Liver (tissue), 10 donors: ENCODE measurements at places on chromosomes 7 and 10.

DNA sequence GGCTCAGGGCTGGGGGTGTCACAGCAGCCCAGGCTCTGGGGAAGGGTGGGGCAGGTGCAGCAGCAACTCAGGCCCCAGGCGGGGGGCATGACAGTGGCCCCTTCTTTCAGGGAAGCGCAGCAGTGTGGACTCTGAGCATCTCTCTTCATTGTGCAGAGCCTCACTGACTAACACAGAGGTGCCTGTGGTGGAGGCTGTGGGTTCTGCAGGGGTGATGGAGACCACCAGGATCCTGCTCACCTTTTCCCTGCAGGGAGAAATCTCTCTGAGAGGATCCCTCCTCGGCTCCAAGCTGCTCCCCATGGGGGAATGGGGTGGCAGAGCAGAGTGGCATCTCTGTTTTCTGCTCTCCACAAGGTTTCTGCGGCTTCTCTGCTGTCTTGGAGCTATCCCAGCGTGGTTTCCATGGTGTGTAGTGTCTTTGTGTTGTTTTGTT lies 37.8 kb upstream of the SHH start:
- H3K4me3 ChIP-seq = no peak overlapping the region
- H3K27ac ChIP-seq = no peak overlapping the region
- DNase-seq = no peak
- H3K4me1 ChIP-seq = no peaks in the 10 kb centered on the region
- H3K36me3 ChIP-seq = no peaks in the 10 kb centered on the region

DNA sequence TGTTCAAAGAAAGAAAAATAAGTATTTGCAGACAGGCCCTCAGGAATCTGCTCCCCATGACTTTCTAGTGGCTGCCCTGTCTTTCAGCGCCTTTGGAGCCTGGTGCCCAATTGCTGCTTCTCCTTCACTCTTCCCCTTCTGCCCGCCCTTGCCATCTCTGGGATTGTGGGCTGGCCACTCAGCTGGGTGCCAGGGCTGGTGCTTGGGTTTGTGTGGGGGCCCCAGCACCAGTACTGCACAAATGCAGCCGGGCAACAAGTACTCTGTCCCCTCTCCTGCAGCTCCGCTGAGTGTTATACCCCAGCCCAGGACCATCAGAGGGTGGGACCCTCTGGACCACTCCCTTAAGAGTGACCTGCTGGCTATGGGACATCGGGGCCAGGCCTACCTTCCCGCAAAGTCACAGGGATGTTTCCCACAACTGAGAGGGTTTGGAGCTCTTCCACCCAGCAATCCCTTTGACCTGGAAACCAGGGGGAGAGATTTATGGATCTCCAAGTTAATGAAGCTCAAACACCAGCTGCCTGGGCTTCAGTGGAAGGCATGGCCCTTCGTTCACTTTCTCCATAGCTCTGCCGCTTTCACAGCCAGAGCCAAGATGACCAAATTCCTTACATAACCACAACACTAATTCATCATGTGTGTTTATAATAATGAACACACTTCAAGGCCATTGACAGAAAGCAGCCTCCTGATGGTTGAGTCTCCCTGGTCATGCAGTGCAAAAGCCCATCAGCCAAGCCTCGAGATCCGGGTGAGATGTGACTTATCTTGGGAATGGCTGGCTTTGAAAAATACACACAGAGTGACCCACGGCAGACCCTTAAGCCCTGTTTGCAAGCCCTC lies 313.9 kb upstream of the ZNF32 start:
- no peaks in the 10 kb centered on the region for H3K27me3 ChIP-seq
- DNase-seq = peak; percentile 28
- no peak overlapping the region for H3K4me3 ChIP-seq
- no peaks in the 10 kb centered on the region for H3K36me3 ChIP-seq

- H3K4me1 ChIP-seq = peaks cover 3% of the 10 kb centered on the region
- no peaks in the 10 kb centered on the region for H3K36me3 ChIP-seq
- no peaks in the 10 kb centered on the region for H3K27me3 ChIP-seq
- H3K4me3 ChIP-seq = no peak overlapping the region
- no peak overlapping the region for H3K27ac ChIP-seq
Observed at GRCh38 chr10:103765981-103766380, 89.4 kb downstream of the SH3PXD2A start.

GRCh38 chr10:22333975-22334282 lies 11.4 kb upstream of the SPAG6 start:
- no peaks in the 10 kb centered on the region for H3K27me3 ChIP-seq
- no peak overlapping the region for H3K4me3 ChIP-seq
- peaks cover 29% of the 10 kb centered on the region for H3K4me1 ChIP-seq

GRCh38 chr7:71987200-71987767 lies 424.9 kb downstream of the CALN1 start:
- no peaks in the 10 kb centered on the region for H3K4me1 ChIP-seq
- no peak for DNase-seq
- H3K27ac ChIP-seq = no peak overlapping the region
- no peak overlapping the region for H3K4me3 ChIP-seq
- no peaks in the 10 kb centered on the region for H3K36me3 ChIP-seq

DNA sequence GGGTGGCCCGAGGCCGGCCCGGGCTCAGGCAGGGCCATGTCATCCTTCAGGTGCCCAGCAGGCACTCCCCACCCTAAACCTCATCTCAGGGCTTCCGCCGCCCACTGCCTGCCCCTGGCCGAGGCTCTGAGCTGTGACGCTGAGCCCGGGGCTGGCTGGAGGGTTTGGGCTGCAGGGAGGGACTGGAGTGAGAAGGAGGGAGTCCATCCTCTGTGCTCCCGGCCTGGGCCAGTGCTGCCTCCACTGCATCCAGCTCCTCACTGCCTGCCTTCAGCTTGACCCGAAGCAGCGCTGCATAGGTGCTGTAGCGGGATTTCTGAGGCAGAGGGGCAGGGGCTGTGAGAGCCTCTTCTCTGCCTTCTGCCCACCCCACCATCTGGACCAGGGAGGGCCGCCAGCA lies 7.6 kb downstream of the NFKB2 start:
- no peak for DNase-seq
- peaks cover 20% of the 10 kb centered on the region for H3K36me3 ChIP-seq

DNA sequence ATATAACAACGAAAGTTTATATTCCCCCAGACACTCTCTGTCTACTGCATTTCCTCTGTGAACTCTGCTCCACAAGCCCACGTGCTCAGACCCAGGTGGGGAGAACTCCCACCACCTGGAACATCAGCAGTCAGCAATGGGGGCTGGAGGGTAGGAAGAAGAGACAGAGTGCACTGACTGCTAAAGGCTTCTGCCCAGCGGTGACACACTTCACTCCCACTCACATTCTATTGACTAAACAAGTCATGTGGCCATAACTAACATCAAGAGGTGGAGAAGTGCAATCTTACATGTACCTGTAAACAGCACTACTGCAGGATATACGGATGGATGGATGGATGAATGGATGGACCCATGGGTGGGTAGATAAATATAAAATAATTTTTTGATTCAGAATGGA lies 122.2 kb downstream of the MPP7 start:
- H3K27ac ChIP-seq = no peak overlapping the region
- no peak overlapping the region for H3K4me3 ChIP-seq
- no peaks in the 10 kb centered on the region for H3K36me3 ChIP-seq
- H3K27me3 ChIP-seq = no peaks in the 10 kb centered on the region

- peaks cover 3% of the 10 kb centered on the region for H3K27me3 ChIP-seq
- H3K4me1 ChIP-seq = no peaks in the 10 kb centered on the region
- no peak overlapping the region for H3K27ac ChIP-seq
- H3K36me3 ChIP-seq = no peaks in the 10 kb centered on the region
- no peak overlapping the region for H3K4me3 ChIP-seq
- DNase-seq = no peak
Observed at GRCh38 chr7:94276795-94277194, 117.9 kb upstream of the COL1A2 start.

GRCh38 chr10:93386631-93387369 lies 95.3 kb downstream of the MYOF start:
- DNase-seq = no peak
- no peaks in the 10 kb centered on the region for H3K36me3 ChIP-seq
- peaks cover 11% of the 10 kb centered on the region for H3K4me1 ChIP-seq
- H3K4me3 ChIP-seq = peak overlapping the region; percentile 19
- H3K27ac ChIP-seq = peak overlapping the region; percentile 45

GRCh38 chr10:48792121-48792520 lies 107.4 kb downstream of the WDFY4 start:
- H3K27ac ChIP-seq = no peak overlapping the region
- no peak for DNase-seq
- no peaks in the 10 kb centered on the region for H3K27me3 ChIP-seq
- H3K4me3 ChIP-seq = no peak overlapping the region
- H3K36me3 ChIP-seq = no peaks in the 10 kb centered on the region
- no peaks in the 10 kb centered on the region for H3K4me1 ChIP-seq

- H3K4me1 ChIP-seq = no peaks in the 10 kb centered on the region
- no peak overlapping the region for H3K4me3 ChIP-seq
- no peak overlapping the region for H3K27ac ChIP-seq
Observed at GRCh38 chr10:91354166-91355075, 55.7 kb upstream of the HECTD2 start.

- no peaks in the 10 kb centered on the region for H3K36me3 ChIP-seq
- DNase-seq = no peak
- no peaks in the 10 kb centered on the region for H3K27me3 ChIP-seq
- H3K4me3 ChIP-seq = no peak overlapping the region
Observed at GRCh38 chr7:139871820-139872219, 42.8 kb downstream of the TBXAS1 start.

DNA sequence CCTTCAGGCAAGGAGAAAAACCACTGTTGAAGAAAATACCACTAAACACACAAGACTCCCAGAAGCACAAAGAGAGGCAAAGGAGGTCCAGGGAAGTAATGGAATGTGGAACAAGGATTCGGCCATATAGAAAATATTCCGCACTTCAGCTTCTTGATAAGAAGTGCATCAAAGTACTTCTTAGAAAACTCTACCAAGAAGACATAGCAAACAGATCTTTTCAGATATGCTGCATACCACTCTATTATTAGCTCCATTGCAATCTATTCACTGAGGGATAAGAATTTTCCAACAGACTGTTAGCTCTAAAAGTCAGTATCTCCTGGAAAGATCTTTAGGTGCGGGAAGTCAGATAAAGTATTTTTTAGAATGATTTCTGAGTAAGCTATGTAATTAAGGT lies 231.8 kb downstream of the WDR11 start:
- no peak overlapping the region for H3K27ac ChIP-seq
- H3K36me3 ChIP-seq = no peaks in the 10 kb centered on the region
- H3K4me3 ChIP-seq = no peak overlapping the region
- H3K27me3 ChIP-seq = no peaks in the 10 kb centered on the region
- no peaks in the 10 kb centered on the region for H3K4me1 ChIP-seq

GRCh38 chr10:127527891-127528290 lies 21.2 kb upstream of the NPS start:
- H3K4me3 ChIP-seq = no peak overlapping the region
- no peaks in the 10 kb centered on the region for H3K36me3 ChIP-seq
- DNase-seq = no peak
- H3K27me3 ChIP-seq = no peaks in the 10 kb centered on the region

DNA sequence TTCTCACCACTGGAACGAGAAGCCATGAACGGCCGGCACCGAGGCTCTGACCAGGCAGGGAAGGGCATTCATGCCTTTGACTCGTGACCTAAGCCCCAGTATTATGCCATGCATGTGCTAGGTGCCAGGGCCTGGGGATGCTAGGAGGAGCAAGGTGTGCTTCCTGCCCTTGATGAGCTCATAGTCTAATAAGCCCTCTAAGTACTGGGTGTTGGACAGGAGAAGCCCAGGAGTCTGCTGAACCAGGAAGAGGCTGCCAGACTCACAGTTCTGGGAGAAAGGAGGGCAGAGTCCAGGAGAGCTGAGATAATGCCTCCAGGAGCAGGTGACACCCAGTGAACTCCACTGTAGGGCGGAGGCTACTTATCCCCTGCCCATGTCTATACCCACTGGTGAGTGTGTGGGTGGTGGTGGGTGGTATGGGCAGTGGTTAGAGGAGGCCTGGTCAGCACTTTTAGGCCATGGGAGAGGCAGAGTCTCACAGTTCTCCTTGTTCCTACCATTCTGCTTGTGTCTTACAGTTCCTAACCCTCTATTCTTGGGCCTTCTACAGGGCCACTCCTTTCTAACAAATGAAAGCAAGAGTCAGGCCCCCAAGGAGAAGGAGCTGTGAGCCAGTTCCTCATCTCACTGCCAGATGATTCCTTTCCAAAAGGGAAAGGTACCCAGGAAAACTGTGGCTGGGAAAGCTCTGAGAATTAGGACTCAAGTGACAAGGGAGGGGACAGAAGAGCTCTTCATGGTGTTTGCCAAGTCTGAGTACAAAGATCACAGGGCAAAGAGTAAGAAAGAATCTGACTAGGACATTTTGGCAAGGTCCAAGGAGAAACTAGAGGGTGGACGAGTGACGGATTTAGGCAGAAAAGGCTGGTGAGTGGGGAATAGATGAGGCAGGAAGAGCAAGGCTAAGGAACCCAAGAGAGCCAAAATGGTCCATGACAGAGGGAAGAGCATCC lies 3.6 kb upstream of the MXI1 start:
- H3K27ac ChIP-seq = no peak overlapping the region
- H3K27me3 ChIP-seq = no peaks in the 10 kb centered on the region
- peaks cover 3% of the 10 kb centered on the region for H3K4me1 ChIP-seq
- H3K36me3 ChIP-seq = no peaks in the 10 kb centered on the region
- no peak for DNase-seq

- H3K36me3 ChIP-seq = no peaks in the 10 kb centered on the region
- no peak overlapping the region for H3K4me3 ChIP-seq
- no peaks in the 10 kb centered on the region for H3K27me3 ChIP-seq
- H3K27ac ChIP-seq = no peak overlapping the region
Observed at GRCh38 chr10:106582291-106582690, 582.2 kb downstream of the SORCS1 start.

- no peak for DNase-seq
- H3K4me3 ChIP-seq = no peak overlapping the region
- H3K27ac ChIP-seq = no peak overlapping the region
- H3K27me3 ChIP-seq = no peaks in the 10 kb centered on the region
Observed at GRCh38 chr10:122617476-122618270, 57.1 kb downstream of the DMBT1 start.

- no peak for DNase-seq
- H3K27ac ChIP-seq = no peak overlapping the region
- H3K36me3 ChIP-seq = no peaks in the 10 kb centered on the region
Observed at GRCh38 chr7:70392877-70393435, 739.0 kb upstream of the GALNT17 start.

- no peak for DNase-seq
- no peak overlapping the region for H3K4me3 ChIP-seq
- no peaks in the 10 kb centered on the region for H3K27me3 ChIP-seq
Observed at GRCh38 chr10:97650726-97651125, 10.3 kb downstream of the PI4K2A start.

- no peaks in the 10 kb centered on the region for H3K27me3 ChIP-seq
- H3K4me1 ChIP-seq = peaks cover 11% of the 10 kb centered on the region
- H3K36me3 ChIP-seq = no peaks in the 10 kb centered on the region
Observed at GRCh38 chr7:47594406-47594805, 12.5 kb upstream of the TNS3 start.

DNA sequence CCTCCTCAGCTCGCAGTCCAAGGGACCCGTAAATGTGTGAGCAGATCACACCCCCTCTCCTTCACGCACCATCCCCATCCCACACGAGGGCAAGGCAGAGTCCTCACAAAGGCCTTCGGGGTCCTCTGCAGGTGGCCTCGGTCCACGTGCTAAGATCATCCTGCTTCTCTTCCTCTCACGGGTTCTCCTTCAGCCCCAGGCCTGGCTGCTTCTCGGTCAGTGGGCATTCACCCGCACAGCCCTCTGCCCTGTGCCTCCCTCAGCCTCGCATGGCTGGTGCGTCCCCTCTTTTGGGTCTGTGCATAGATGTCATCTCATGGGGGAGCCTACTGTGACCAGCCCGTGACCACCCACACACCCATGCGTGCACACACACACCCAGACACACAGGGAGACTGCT lies 17.3 kb upstream of the FOXL3 start:
- H3K4me1 ChIP-seq = no peaks in the 10 kb centered on the region
- H3K4me3 ChIP-seq = no peak overlapping the region
- no peaks in the 10 kb centered on the region for H3K27me3 ChIP-seq
- H3K27ac ChIP-seq = no peak overlapping the region
- no peaks in the 10 kb centered on the region for H3K36me3 ChIP-seq
